EL (cell line): ENCODE measurements at places on chromosomes 12 and 14.

- DNase-seq = peak; percentile 65
Measured at GRCh38 chr12:57735952-57736740, 2.4 kb downstream of the AGAP2 start.

GRCh38 chr12:115710104-115710564 lies 567.4 kb downstream of the MED13L start:
- DNase-seq = peak; percentile 64

DNA sequence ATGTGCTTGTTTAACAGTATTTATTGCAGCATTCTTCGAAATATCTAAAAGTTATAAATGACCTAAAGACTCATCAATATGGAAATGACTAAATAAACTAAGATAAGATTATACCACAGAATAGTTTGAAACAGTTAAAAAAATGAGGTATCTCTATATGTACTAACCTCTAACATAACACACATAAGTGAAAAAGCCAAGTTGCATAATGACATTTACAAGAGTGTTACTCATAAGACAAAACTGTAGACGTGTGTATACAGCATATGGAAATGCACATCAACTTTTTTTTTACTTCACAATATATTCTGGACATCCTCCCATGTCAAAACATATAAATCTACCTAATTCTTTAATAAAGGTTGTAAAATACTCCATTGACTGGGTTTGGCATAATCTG lies 22.8 kb downstream of the CPM start:
- DNase-seq = peak; percentile 42

DNA sequence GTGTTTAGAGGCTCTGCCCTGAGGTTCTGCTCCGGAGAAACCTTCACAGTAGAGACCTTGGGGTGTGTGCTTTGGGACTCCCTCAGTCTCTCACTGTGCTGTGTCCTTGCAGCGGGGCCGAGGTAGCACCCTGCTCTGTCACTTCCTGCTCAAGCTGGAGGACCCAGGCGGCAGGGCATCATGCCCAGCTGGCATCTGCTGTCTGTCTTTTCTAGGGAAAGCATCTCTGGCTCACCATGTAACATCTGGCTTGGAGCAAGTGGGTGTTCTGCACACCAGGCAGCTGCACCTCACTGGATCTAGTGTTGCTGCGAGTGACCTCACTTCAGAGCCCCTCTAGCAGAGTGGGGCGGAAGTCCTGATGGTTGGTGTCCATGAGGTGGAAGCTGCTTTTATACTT lies 124.5 kb downstream of the ESRRB start:
- DNase-seq = no peak

DNA sequence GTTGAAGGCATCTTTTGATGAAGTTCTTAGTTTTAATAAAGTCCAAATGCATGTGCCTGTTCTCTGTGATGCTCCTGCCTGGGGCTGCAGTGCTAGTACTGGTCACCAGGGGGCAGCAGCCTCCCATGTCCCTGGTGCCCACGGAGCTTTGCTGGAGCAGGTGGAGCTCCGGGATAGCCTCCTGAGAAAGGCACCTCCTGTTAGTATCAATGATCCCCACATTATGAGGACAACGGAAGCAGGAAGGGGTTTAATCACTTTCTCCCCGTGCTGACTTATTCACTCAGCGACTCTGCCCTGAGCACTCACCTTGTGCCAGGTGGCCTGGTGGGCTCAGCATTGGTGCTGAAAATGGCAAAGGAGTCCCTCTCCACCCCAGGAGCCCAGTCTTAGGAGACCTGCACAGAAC lies 123.0 kb upstream of the PZP start:
- DNase-seq = peak; percentile 55

GRCh38 chr12:5371631-5372030 lies 60.3 kb upstream of the NTF3 start:
- no peak for DNase-seq

- peak; percentile 66 for DNase-seq
Measured at GRCh38 chr12:114692186-114693058, 8.4 kb upstream of the TBX3 start.

GRCh38 chr12:130668286-130669204 lies 47.6 kb downstream of the RIMBP2 start:
- DNase-seq = no peak

DNA sequence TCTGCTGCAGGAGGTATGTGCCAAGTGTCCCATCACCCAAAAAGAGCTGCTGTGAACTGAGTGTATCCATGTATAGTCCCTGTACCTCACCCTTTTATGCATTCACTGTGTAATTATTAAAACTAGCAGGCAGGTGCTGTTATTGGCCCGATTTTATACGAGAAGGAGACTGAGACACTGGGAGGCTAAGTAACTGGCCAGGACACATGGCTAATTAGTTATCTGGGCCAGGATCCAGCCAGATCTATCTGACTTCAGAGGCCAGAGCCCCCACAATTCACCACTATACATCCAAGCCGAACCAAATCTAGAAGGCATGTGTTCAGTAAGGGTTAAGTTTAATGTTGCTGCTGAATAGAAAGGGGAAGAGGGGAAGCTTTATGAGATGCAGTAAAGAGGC lies 73.4 kb downstream of the FRMD6 start:
- DNase-seq = no peak

GRCh38 chr14:28584951-28585350 lies 181.6 kb upstream of the FOXG1 start:
- no peak for DNase-seq

GRCh38 chr14:75350505-75351060 lies 72.0 kb downstream of the FOS start:
- no peak for DNase-seq

- peak; percentile 97 for DNase-seq
Measured at GRCh38 chr12:124829008-124829707, 34.5 kb downstream of the SCARB1 start.

DNA sequence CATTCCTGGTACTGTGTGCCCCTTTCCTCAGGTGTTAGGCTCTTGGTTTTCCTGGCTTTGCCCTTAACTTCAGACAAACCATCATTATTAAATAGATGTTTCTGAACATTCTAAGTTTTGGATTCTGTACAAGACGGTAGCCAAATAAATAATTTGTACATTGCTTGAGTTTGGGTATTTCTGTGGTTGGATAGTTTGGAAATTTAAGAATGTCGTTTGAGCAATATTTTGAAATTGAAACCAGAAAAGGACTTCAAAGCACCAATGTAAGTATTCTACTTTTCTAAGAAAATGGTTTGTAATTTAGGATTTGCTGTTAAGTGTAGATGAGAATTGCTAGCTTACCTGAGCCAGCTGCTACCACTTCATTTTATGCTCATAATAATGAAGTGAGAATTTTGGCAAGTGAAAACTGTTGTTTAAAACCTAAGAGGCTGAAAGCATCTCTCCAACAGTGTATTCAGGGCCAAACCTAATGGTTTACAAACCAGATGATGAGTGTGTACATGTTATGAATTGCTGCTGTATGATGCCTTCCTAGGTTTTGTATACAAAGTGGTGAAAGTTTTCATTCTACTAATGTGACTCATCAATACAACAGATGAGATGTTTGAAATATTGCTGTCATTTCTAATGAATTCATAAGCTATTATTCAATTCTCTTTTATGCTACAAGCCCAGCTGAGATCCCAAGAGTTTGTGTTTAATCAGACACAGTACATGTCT lies 181.5 kb upstream of the PRKD1 start:
- peak; percentile 30 for DNase-seq

- DNase-seq = no peak
Measured at GRCh38 chr14:75229661-75230139, 48.9 kb upstream of the FOS start.

DNA sequence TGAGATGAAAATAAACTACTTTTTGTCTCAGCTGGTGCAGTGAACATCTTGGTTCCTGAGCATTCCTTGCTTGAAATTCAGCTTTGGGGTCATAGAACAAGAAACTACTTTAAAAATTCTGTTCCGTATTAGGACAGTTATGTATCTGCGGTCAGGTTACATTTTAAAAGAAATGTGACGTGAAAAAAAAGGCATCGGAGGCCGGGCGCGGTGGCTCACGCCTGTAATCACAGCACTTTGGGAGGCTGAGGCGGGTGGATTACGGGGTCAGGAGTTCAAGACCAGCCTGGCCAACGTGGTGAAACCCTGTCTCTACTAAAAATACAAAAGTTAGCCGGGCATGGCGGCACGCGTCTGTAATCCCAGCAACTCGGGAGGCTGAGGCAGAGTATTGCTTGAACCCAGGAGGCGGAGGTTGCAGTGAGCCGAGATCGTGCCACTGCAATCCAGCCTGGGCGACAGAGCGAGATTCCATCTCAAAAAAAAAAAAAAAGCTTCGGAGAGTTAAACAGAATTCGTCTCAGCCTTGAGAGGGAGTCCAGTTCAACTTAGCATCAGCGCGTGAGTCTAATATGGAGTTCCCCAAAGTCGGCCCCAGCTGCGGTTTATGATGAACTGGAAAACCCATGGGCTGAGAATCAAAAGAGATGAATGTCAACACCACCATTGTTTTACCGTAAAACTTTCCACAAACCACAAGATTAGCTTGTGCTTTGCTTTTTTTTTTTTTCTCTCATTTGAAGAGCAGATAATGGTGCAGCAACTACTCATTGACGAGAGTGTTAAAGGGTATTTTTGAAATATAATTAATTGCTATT lies 2.1 kb upstream of the SLC2A13 start:
- no peak for DNase-seq

DNA sequence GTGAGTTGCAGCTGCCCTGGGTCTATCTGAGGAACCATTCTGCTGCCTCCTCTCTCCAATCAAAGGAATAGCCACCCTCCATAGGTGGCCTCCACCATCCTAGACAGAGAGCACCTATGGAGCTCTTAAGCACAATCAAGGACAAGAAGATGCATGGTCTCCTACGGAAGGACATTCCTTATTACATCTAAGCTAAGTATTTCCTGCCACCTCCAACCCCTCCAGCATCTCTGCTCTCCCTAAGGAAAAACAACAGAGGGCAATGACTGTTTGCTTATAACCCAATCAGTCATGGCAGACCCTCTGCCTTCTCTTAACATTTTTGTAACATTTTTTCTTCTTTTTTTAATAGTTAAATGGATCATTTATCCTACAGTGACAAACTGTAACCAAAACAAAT lies 14.8 kb upstream of the OR6J1 start:
- DNase-seq = no peak

GRCh38 chr12:639566-639965 lies 23.7 kb downstream of the NINJ2 start:
- DNase-seq = no peak

DNA sequence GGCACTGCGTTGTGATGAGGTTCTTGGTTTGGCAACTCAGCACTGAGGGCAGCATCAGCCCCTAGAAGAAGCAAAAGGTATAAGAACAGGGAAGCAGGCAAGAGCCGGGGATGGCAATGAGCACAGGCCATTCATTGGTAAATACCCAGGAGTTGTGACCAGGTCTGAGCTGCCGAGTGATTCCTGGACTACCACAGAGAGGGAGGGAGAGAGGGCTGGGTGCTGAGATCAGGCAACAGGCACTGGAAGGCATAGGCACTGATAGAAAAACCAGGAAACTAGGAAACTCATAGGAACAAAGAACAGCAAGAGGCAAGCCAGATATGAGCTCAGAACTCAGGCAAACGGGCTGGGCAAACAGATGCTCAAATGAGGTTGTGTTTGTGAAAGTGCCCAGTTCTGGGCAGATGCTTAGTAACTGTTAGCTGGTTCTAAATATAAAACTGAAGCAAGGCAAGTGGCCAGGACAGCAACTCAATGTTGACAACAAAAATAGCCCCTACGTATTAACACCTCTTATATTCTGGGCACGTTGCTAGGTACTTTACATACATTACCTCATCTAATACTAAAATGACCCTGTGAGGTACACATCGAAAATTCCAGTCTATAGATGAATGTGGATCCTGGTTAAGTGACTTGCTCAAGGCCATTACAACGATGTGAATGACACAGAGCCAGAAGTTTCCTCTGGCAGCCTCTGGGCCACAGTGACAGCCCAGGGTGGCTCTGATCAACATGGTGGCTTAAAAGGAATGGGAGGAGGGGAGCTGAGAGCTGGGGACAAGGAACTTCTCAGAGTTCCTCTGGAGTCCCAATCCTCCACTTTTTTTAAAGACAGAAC lies 121.1 kb downstream of the PRMT8 start:
- no peak for DNase-seq

DNA sequence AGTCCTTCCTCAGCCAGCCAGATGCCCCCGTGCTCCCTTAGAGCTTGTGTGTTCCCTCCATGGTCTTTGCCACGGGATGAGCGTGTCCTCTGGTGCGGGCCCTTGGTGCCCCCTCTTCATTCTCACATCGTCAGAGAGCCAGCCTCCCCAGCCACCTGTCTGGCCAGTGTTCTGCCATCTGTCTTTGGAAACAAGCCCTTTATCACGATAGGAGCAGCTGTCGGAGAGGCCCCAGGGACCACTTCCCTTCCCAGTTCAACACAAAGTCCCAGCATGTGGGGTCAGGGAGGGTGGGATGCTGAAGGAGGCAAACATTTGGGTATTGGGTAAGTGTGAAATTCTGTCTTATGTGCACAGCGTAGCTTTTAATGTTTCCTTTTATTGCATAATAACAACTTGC lies 44.5 kb downstream of the DYNC1H1 start:
- DNase-seq = no peak

GRCh38 chr12:47822863-47823262 lies 3.2 kb upstream of the HDAC7 start:
- DNase-seq = no peak

DNA sequence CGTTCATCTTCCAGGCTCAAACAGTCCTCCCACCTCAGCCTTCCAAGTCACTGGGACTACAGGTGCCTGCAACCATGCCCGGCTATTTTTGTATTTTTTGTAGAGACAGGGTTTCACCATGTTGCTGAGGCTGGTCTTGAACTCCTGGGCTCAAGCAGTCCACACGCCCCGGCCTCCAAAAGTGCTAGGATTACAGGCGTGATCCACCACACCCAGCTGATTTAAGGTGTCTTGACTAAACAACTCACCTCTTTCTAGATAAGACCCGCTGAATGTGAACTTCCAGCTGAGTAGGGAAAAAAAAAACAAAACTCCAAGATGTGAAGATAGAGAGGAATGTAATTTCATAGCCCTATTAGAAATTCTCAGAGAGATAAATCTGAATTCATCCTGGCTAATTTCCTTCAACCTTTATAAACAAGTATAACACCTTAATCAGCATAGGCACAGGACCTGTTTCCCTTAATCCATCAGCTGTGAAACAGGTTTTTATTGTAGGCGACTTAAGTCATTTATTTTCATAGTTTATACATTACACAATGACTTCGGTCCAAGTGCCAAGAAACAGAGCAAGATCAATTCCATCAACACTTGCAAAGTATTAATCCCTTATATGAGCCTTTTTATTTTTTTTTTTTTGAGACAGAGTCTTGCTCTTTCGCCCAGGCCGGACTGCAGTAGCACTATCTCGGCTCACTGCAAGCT lies 51.5 kb downstream of the HCAR2 start:
- no peak for DNase-seq

GRCh38 chr14:25488961-25489360 lies 439.0 kb upstream of the STXBP6 start:
- no peak for DNase-seq

GRCh38 chr12:123744836-123745235 lies 17.3 kb upstream of the DNAH10 start:
- no peak for DNase-seq

GRCh38 chr14:73824536-73824935 lies 27.1 kb upstream of the PTGR2 start:
- DNase-seq = no peak

DNA sequence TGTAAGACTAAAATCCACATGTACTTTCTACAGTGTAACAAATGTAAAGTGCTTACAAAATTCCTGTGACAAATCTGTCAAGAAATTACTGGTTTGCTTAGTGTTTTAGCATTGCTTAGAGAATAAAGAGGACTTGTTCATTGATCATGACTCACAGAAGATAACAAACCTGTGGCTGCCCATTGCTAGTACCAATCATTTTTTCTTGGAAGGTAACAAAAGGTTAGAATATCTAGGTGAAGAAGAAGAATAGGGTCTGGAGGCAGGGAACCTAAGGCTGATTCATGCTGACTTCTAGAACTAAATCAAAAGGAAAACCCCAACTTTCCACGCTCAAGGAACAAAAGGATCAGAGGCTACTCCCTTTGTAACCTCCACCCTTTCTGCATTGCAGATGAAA lies 232.7 kb upstream of the ABCD2 start:
- DNase-seq = no peak
